ENCODE measurements at places on chromosomes 2 and 18.

GRCh38 chr2:190582736-190583506 is 48.4 kb upstream of the NEMP2 start:
- no peak for DNase-seq

DNA sequence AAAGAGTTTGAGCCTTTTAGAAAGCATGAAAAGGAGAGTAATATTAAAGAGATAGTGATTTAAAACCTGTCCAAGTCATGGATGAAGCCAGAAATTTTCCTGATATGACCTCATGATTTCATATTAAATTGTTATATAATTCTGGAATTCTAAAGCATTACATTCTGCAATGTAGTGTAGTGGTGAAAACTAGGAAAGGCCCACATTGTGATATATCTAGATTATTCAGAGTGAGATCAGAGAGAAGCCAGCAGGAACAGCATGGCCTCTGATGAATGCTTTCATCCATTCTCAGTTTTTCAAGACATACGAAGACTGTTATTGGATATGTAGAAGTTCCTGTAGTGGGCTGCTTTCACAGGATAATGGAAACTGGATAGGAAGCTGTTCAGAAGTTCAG is 98.8 kb downstream of the LCLAT1 start:
- no peak for DNase-seq

DNA sequence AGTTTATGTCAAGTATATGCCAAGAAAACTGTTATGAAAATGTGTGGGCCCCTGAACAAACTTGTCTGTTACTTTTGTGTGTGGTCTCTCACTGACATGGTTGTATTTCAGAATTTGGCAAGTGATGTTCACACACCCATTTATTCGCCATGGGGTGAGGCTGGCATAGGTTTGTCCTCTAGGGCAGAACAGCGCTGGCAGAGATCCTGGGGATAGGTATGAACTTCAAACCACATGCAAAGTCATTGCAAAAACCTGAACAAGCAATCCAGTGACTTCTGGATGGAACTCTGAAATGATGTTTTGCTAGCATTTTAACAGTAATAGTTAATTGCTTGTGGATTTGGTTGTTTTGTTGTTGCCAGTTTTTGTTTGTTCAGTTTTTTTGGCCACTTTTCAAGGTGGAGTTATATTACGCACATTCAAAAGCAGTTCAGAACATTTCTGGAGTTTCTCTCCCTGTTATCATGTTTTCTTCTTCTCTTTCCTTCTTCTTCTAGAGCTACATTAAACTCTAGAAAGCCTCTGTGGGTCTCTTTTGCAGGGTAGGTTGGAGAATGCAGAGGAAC is 78.5 kb downstream of the MDH1 start:
- DNase-seq = no peak

- DNase-seq = no peak
Observed at GRCh38 chr2:10926191-10926820, 14.6 kb downstream of the KCNF1 start.

DNA sequence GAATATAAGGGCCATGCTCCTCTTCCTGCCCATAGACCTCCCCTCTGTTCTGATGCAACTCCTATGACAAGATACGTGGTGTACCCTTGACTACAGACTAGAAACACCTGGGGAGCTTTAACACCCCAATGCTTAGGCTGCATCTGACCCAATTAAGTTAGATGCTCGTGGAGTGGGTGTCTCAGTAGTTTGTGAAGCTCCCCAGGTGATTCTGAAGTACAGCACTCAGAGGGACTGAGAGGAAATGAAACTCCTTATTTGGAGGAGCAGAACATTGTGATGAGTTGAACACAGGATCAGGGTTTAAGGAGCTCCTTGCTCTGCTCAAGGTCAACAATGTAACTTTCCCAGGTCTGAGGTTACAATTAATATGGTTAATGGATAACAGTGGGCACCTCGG is 80.3 kb upstream of the TTC39C start:
- DNase-seq = no peak

DNA sequence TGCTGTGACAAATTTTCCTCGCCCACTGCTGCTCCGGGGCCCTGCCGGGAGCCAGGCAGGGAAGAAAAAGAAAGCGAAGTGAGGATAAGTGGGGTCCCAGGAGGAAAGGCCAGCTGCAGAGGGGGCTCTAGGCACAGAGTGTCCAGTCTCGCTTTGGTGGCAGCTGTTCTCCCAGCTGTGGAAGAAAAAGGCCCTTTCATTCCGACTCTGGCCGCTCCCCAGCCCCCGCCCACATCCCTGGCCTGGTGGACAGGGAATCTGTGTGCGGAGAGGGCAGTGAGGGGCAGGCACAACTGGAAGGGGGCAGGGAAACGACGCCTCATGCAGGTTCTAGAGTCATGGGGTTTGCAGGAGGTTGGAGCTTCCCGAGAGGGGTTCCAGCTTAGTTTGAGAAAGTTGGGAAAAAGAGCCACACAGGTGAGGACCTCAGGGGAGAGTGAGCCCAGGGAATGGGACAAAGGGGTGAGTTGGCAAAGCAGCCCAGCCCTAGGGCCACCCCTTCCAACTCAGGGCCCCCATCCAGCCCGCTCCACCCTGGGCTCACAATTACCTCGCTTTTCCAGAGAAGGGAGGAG is 1.8 kb downstream of the RTKN start:
- DNase-seq = no peak

GRCh38 chr2:100235098-100235497 is 87.2 kb downstream of the LONRF2 start:
- DNase-seq = no peak
